ENCODE measurements at places on chromosomes 7 and 10.
A peak's percentile ranks its signal among the peaks of the same experiment; 100 is the strongest.

- no peak for DNase-seq
Measured at GRCh38 chr10:1007583-1007982, 18.1 kb downstream of the IDI2 start.

- DNase-seq, result no peak
Measured at GRCh38 chr10:89327803-89328441, at the start of gene IFIT3. Gene IFIT3 (plus strand): TSS chr10:89327997. CDS start chr10:89328074, 77 bp downstream.

DNA sequence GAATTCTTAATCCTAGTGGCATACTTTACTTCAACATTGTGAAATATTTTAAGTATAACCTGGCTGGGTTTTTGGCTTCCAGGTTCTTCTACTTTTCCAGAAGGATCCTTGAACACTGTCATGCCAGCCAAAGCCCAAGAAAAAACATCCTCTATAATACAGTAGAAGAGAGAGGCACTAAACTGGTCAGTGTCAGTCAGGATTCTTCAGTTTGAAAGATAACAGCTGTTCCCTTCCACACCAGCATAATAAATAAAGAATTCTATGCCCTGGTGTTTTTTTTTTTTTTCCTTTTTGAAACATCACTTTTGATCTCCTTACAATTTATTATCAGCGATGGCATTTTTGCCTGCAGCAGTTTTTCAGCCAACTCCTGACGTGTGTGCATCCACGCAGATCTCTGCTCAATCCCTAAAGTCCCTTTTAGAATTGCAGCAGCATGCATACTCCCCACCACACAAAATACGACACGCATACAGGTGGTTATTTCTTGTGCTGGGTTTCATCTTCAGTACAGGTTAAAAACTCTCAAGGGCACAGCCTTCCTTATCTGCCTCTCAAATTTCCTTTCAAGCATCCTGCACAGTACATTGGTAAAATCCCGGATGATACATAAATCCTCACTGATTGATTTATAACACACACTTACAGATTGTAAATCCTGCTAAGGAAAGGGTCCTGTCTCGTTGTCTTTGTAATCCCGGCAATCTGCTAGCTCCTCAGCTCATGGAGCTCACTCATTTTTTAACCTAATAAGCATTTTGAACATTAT lies 100.2 kb downstream of the TPK1 start:
- no peak for DNase-seq

DNA sequence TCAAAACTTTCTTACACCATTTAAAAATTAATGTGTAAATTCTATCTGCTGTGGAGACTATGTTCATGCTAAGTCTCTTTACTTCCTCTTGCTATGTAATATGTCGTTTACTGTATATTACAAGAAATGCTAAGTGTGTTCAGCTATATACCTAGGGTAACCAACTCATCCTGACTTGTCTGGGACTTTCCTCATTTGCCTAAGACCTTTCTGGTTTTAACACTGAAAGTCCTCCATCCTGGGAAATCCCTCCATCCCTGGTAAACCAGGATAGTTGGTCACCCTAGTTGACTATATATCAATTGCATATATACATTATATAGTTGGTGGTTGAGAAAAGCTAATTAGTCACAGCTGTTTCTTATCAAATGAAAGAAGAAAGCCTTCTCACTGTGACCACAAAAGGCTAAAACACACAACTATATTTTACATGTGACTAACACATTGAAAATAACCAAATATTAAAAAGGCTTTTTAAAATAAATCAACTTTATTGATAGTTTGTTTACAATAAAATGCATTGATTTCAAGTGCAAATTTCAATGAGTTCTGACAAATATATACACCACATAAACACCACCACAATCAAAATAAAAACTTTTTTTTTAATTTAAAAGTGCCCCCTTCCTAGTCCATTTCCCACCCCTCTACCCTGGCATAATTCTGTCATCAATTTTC lies 167.7 kb upstream of the INHBA start:
- no peak for DNase-seq

- no peak for DNase-seq
Measured at GRCh38 chr7:140744005-140744404, 47.5 kb downstream of the NDUFB2 start.

- DNase-seq, result no peak
Measured at GRCh38 chr7:108127461-108127860, 2.7 kb downstream of the LAMB4 start.

DNA sequence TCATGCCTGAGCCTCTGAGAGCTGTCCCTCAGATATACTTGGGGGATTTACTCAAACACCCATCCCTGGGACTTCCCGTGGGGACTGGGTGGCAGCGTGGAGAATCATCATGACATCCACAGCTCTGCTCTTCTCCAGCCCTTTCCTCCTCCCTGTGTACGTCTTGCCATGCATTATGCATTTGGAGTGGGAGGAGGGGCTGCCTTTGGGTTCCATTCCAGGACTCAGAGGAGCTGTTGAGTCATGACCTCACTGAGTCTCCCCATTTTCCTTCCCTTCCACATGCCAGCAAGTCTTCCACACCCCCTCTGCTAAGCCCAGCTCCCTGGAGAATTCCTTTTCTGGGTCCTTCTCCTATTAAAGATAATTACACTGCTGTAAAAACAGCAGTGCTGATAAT lies 480.7 kb downstream of the SORCS3 start:
- DNase-seq, result no peak

GRCh38 chr7:131010029-131010716 lies 276.2 kb upstream of the KLF14 start:
- no peak for DNase-seq

DNA sequence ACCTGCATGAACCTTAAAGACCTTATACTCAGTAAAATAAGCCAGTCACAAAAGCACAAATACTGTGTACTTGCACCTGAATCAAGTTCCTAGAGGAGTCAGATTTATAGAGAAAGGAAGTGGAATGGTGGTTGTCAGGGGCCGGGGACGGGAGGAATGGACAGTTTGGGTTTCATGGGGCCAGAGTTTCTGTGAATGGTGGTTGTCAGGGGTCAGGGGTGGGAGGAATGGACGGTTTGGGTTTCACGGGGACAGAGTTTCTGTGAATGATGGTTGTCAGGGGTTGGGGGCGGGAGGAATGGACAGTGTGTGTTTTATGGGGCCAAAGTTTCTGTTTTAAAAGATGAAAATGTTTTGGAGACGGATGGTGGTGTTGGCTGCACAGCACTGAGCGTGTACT lies 260.0 kb upstream of the MKI67 start:
- no peak for DNase-seq

- peak; percentile 57 for DNase-seq
Measured at GRCh38 chr10:62373995-62374861, at the start of gene ZNF365. Gene ZNF365 (plus strand): TSS chr10:62374369. CDS start chr10:62376194, 1,825 bp downstream.

DNA sequence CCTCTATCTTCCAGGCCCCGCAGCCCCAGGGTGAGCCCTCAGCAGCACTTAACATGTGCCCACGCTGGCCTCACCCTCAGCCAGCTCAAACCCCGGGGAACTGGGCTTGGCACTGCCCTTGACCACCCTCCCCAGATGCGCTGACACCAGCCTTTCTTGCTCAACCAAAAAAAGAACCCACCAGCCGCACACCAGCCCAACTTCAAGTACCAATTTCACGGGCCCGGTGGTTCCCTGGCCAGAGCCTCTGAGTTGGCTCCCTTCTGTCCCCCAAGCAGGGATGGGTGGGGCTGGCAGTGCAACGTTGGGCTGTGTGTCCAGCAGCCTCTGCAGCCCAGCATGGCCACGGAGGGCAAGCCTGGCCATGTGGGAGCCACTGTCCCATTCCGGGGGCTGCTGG lies 96.3 kb downstream of the COL13A1 start:
- DNase-seq, result no peak

DNA sequence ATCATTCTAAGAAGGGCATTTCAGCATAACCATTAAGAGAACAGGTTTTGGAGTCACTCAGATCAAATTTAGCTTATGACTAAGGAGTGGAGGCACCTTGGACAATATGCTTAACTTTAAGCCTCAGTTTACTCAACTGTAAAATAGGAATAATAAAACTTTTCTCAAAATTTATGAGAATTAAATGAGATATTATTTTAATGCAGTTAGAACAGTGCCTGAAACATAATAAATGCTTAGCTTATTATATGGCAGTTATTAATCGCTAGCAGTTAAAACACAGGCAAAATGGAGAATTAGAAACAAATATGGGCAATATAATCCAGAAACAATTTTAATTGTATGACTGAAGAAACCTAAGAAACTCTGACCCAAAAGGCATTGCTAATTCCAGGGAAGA lies 2.9 kb upstream of the AUTS2 start:
- DNase-seq, result no peak

DNA sequence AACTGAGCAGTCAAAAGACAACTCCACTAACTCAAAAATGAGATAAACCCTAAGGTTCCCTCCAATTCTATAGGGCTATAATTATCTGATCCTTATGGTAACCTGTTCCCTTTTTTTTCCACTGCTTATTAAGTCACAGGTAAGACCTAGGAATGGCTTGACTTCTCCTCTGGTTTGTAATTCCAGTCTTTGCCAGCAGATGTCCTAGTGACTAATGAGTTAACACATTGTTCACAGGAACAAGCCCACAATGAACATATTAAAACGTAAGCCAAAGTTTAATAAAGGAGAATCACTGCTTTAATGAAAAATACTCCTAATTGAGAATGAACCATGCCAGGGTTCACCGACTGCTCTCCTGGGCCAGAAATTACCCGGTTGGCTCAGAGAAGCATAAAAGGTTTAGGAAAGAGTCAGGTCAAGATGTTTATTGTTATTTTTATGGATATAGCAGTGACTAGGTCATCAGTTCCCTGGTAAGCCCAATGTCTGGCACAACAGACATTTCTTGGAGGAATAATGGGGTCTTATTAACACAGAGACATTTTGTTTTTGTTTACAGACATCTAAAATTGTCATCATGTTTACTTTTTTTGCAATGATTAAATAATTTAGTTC lies 120.1 kb downstream of the ELAPOR2 start:
- DNase-seq, result peak; percentile 16

GRCh38 chr7:80643336-80643915 lies 5.0 kb downstream of the CD36 start:
- DNase-seq, result no peak

DNA sequence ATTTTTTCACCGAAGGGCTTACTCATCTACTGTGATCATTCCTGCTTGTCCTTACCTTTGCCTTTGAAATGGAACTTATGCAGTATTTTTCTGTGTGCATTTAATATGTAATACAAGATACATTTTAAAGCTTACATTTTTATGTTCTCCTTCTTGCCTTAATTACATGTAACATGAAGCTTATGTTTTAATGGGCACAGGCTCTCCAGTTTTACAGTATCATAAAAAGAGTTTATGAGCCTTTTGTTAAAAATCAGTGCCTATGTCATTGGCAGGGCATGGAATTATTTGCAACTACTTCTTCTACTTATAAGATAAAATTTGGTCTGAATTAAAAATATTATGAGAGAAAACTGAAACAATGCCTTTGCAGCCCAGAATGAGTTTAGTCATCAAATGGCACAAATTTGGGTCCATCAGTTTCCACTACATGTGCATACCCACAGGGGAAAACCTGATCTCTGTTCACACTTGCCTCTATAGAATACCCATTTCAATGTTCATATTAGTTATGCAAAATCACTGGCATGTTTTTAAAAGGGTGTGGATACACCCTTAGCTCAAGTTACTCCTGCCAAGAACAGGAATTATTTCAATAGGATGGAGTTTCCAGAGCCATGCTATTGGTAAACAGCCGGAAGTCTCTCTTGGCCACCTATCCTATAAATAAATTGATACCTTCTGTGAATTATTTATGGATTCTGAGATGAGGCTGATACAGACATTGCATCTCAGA lies 27.9 kb upstream of the WNT16 start:
- no peak for DNase-seq

- peak; percentile 47 for DNase-seq
Measured at GRCh38 chr7:43906331-43907010, at the start of gene URGCP. Gene URGCP (minus strand): TSS chr7:43906596. CDS start chr7:43906575, 21 bp downstream.

DNA sequence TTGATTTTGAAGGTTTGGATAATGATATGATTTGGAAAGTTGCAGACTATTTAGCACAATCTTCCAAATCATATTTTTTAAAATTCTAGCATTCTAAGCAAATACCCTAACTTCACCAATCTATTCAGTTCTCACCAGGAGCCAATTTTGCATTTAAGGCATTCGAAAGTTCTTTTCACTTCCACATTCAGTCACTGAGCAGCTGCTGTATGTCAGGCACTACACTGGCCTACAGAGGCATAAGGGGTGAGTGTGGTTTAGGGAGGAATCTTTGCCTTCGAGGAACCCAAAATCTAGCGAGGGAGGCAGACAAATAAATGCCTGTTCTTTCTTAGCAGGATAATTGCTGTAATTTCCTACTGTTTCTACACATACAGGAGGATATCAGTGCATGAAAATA lies 10.7 kb upstream of the UCN3 start:
- DNase-seq, result no peak

DNA sequence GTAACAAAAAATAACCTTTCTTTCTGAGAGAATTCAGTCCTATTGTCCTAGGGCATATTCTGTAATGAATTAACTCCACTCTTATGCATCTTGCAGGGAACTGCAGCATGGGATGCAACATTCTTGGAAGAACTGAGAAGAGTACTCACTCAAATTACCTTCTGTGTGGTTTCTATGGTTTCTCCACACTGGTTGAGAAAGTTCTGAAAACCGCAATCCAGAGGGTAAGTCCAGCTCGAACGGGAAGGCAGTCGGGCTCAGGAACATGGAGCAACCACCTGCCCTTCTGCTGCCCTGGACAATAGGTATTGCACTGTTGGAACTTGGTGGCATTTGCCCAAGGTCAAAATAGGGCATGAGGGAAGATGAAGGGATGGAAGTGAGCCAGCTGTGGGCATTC lies 59.6 kb upstream of the CDK13 start:
- DNase-seq, result no peak

DNA sequence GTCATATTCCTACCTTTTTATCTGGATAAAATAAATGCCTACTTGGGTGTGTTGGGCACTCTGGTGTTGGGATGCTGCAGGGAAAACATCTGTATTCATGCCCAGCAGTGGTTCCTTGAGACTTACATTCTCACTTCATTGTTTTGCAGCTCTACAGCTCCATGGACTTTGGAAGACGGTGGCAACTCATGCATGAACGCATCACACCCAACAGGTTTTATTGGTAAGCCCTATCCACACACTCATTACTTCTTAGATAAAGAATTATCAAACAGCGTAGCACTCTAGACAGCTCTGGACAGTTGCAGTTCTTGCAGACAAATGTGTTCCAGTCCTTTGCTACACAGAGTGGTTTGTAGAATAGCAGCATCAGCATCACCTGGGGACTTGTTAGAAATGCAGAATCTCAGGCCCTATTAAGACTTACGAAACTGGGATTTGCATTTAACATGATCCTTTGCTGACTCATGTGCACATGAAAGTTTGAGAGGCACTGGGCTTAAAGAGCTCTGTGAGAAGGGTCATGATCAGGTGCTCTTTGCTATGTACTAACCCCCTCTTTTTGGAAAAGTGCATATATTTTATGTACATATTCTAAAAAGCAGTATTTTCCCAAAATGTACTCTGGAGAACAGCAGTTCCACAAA lies 401.9 kb downstream of the SORCS3 start:
- DNase-seq, result no peak

- peak; percentile 37 for DNase-seq
Measured at GRCh38 chr10:100998183-100998990, 1.2 kb upstream of the LZTS2 start.

GRCh38 chr7:55928006-55928767 lies 23.5 kb upstream of the MRPS17 start:
- no peak for DNase-seq

Data from stimulated activated effector memory CD8-positive, alpha-beta T cell treated with anti-CD3 and anti-CD28 coated beads, Interleukin-12 subunit alpha, Interleukin-12 subunit beta, amount 100 ng/mL, for 72 hours (primary cell).